NCI-H187 (cell line): ENCODE measurements at places on chromosomes 2 and 18.

DNA sequence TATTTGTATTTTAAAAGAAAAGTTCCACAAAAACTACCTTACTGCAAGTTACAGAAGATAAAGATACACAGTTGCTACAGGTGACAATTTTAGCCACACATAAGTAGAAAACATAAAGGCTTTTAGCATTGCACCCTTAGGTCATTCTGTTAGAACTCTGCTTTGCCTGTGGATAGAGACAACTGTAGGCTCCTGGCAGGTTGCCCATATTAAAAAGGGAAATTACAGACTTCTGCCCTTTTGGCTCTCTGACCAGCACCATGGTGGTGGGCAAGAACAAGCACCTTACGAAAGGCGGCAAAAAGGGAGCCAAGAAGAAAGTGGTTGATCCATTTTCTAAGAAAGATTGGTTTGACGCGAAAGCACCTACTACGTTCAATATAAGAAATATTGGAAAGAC, 223.3 kb downstream of the MC4R start:
- DNase-seq: no peak

DNA sequence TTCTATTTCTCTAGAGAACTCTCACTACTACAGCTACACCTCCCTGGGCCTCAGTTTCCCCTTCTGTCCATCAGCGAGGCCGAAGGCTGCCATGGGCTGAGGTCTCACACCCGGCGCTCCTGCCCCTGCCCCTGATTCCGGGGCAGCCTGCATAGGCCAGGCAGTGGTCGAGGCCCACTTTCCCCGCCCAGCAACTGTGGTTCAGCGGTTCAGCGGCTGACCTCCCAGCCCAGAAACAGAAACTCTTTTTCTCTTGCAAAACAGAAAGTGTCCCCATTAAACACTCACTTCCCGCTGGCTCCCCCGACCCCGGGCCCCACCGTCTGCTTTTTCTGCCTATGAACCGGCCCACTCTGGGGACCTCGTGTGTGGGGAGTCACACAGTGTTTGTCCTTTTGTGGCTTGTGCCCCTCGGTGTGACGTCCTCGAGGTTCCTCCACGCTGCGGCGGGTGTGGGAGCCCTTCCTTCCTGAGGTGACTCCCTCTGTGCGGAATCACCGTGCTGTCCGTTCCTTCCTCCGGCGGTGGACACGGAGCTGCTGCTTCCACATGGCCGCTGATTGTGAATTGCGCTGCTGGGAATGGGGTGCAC, 16.0 kb downstream of the PDCD1 start:
- DNase-seq: no peak

DNA sequence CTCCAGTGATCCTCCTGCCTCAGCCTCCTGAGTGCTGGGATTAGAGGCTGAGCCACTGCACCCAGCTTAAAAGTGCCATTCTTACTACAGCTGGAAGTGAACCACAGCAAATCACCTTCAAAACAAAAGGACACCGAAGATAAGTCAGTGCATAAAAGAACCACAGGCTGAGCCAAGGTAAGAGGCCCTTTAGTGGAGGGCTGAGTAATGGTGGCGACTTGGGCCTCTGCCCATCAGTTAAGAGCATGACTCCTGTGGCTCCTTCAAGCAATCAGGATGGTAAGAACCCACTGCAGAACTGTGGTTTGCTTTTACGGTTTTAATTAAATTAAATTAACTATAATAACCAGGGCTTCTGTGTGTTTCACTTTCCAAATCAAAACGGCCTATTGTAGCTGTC, 75.1 kb downstream of the CTAGE1 start:
- no peak for DNase-seq

DNA sequence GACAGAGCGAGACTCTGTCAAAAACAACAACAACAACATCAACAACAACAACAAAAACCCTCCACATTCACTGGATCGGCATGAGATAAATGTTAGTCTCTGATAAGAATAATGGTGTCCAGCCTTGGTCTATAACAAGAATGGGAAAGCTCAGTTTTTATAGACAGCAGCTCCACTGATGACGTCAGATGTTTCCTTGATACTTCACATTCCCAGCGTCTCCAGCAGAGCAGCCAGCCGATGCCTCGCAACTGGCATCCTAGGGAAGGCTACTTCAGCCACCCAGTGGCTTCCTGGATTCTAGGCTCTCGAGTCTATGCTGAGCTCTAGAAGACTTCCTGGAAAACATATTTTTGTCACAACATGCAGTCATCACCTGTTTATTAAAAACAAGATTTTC, 271.4 kb upstream of the SMIM21 start:
- DNase-seq: no peak

GRCh38 chr2:174193737-174194136, 54.6 kb downstream of the OLA1 start:
- no peak for DNase-seq

DNA sequence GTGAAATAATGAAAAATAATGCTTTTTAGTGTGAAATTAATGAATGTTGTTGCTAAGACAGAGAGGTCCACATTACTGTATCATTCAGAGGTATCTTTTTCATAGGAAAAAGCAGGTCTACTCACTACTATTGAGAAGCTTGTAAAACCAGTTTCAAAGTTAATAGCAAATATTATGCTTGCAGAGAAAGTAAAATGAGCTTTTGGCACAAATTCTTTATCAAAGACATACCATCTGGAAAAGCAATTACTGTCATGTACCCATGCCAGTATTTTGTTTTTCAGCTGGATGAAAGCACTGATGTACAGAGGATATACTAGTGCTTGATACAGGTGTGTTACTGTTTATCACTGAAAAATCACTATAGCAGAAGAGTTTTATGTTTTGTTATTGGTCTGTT, 77.5 kb downstream of the NCOA1 start:
- DNase-seq: no peak

GRCh38 chr2:66217039-66217585, 217.8 kb upstream of the MEIS1 start:
- DNase-seq: no peak

GRCh38 chr2:239835056-239835455, 190.1 kb downstream of the NDUFA10 start:
- no peak for DNase-seq

- DNase-seq: no peak
Observed at GRCh38 chr2:143205106-143205764, 76.0 kb downstream of the ARHGAP15 start.
